ENCODE measurements at places on chromosomes 11 and 22.

DNA sequence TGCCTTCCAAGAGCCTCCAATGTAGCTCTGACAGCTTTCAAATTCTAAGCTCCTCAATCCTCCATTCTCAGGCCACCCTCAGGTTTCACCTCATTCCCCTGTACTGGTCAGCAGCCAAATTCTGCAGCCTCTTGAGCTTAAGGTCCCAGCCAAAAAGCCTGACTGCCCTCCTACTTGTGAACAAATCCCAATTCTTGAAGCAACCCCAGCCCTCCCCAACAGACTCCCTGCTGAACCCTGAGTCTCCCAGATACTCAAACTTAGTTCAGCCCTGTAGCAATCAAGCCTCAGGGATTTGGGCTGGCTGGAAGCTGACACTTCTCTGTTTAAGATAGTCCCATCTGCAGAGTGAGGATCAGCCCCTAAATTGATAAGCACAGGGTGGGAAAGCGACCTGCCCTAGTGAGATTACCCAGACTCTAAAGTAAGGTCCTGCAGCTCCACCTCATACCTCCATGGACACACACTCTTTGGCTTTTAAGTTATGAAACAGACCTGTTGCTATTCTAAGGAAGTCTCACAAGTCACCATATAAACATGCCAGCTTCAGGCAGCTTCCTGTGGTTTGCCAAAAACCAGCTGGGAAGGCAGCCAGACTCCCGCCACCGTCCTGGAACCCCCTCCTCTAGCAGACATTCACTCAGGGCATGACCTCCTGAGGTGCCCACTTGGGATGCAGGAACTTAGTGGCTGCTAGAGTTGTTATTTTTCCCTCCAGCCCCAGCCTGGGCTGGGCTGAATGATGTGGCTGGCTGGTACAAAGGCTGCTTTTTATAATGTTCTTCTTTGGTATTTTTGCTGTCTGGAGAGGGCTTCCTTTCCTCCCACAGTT lies 82.5 kb upstream of the PICALM start:
- DNase-seq = no peak

- DNase-seq = no peak
These were observed 15.3 kb downstream of the MICAL2 start for GRCh38 chr11:12125609-12126149.

- DNase-seq = no peak
These were observed 31.6 kb upstream of the ME3 start for GRCh38 chr11:86703987-86704386.

DNA sequence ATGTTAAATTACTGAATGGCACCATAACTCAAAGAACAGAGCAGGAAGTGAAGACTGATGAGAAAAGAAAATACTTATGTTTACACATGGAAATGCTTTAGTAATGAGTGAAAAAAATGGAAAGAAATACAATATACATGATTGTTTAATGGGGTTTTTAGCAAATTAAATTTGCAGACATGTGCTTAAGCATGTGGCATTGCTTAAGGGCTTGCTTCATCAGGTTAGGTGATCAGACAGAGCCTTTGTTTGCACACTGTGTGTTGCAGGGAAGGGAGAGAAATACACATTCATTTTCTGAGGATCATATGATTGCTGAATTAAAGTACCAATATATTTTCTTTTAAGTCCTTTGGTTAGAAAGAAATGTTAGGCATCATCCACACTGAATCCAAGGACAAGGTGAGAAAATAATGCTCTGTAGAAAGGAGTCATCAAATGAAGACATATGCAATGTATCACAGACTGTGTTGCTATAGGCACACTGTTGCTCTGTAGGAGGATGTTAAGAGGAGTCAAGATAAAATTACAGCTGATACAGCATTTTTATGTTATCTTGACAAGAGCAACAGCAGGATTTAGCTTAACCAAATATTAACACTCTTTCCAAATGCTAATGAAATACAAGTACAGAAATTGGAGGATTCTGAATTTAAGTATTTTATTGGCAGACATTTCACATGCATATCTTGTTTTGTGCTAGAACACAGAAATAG lies 23.4 kb upstream of the ARHGAP20 start:
- no peak for DNase-seq

- no peak for DNase-seq
These were observed 70.8 kb downstream of the KCNJ1 start for GRCh38 chr11:128796270-128796669.

Data from cerebellar cortex (tissue), 1 donor.